Activated gamma-delta T cell treated with Interleukin-2 at 50 U/mL for 16 hours (primary cell): ENCODE measurements at places on chromosomes 12 and 14.

- no peak for DNase-seq
Observed at GRCh38 chr12:57276935-57277563, 26.1 kb upstream of the STAC3 start.

- no peak for DNase-seq
Observed at GRCh38 chr12:109624467-109624866, 50.9 kb downstream of the MVK start.

DNA sequence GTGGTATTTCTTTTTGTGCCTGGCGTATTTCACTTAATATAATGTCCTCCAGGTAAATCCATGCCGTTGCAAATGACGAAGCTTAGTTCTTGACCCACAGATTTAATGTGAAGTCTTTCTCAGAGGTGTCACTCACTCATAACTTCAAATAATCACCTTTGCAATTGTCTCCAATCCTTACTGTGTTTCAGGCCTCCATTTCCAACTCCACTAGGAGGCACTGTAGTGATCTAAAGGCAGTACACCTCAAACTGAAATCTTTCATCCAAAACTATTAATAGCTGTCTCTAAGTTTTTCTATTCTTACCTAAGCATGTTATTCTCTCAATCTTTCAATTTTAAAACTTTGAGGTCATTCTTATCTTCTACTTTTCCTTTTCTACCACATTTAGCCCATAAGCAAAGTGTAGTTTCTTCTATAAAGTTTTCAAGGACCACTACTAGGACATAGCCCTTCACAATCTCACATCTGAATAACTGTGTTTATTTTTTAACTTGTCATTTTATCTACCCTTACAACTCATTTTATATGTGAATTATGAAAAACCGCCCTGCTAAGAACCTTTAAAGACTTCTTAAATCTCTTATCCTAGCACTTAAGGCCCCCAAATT lies 25.5 kb upstream of the FBXO34 start:
- DNase-seq, result peak; percentile 25

DNA sequence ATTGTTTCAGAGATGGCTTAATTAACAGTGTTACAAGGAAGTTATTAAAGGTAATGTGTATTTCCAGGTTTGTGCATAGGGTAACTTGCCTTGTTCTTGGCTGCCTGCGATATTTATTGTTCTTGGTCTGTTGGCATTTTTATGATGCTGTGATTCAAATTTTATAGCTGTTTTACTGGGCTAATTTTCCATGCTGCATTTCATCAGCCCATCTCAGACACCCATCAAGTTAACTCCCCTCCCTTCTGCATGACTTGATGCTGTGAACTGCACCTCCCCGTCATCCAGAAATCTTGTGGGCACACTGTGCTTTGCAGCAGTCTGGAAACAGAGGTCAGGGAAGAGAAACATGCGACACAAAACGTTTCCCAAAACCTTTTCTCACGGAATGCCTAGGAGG lies 1049.2 kb downstream of the AACS start:
- no peak for DNase-seq
